ENCODE measurements at places on chromosomes 6 and 20.

DNA sequence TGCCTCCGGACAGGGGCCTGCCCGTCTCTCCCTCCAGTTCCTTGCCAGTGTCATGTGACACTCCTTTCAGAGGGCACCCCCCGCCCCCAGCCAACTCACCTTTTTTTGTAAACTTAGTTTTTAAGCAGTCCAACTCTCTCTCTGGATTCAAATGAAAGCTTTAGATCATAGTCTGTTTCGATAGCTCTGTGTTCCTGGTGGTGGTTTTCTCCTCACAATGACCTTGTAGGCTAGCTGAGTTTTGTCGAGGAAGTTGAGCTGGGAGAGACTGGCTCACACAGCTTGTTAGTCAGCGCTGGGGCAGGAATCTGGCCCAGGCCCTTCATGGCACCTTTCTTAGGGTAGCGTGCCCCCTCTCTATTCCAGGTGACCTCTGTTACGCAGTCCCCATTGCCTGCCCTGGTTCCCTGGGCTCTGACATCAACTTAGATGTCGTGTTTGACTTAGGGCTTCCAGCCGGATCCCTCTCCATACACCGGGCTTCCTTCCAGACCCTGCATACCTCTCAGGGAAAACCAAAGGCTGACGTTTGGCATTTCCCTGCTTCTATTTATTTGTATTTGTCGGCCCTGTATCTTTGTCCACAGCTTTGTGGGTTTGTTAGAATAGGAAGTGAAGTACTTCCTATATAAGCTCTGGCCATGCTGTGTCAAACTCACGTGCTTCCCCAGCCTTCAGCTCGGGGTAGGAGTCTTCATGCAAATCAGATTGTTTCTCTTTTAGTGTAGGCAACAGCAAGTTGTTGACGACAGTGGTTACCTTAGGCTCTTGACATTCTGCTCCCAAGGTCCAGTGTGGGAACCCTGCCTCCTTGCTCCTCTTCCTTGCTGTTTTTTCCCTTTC, 12.7 kb downstream of the IGF2R start:
- DNase-seq = no peak

DNA sequence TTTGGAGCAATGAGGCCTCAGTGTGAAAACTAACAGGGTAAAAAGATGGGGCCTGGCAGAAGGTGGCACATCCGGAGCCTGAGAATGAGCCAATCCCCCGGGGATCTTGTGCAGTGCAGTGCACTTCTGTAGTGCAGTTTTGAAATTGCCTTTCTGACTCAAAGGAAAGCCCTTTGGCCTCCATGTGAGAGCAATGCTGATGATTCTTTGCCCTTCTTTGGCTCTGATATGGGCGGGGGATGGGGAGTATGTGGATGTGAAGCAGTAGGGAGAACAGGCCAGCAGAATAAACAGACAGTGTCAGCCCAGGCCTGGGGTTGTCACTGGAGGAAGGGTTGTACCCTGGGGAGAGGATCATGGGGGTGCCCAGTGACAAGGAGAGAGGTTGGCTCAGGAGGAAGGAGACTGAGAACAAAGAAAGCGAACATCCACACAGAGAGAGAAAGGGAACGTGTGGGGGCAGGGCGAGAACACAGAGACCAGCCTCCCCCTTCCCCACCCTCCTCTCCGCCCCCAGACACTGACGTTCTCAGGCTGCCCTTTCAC, 351.2 kb downstream of the CDC5L start:
- DNase-seq = no peak

- no peak for DNase-seq
Observed at GRCh38 chr6:2881423-2881822, 21.7 kb downstream of the SERPINB9 start.

DNA sequence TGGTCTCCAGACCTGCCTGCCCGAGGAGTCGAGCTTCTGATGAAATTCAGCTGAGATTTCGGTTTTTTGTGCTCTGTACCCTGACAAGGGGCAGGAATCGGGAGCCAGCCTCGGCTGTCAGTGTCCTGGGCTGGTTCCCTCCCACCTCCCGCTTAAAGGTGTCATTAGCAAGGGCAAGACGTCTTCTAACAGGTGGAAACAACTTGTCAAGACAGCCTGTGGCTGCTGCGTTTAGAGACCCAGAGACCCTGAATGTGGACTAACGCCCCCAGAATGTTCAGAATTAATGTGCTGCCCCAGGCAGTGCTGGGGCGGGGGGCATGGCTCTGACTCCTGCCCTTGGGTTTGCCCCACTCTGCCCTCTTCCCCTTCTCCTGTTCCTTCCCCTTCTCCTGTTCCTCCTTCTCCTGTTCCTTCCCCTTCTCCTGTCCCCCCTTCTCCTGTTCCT, 69.7 kb downstream of the PHACTR3 start:
- no peak for DNase-seq

DNA sequence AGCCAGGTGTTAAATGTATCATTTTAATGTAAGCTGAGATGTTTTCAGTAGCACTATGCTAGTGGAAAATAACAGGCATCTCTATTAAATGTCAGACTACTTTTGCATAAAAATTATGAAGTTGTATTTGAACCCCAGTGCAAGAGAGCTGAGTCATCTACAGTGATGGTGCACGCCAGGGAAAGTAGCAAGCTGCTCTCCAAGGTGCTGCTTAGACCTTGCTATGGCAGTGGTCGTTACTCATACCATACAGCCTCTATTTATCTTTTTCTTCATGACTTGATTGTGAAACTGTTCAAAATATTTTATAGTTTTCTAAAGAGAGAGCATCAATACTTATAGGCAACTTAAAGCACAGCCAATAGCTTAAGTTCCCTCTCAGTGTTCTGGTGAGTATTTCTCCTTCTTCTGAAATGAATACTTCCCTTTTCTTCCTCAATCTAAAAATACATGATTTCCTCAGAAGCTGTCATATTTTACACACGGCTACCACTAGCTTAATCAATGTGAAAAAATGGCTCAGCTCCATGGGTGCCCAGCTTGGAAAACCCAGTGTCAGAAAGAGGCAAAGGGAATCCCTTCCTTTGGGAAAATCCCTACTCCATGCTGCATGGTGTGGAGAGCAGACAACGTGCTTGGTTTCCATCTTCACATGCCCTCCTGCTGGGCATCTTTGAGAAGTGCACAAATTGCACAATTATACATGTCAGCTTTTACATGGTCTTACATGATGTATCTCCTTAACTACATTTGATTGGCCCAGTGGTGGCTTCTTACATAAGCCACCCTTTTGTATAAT, 105.6 kb downstream of the ELOVL4 start:
- DNase-seq = no peak

DNA sequence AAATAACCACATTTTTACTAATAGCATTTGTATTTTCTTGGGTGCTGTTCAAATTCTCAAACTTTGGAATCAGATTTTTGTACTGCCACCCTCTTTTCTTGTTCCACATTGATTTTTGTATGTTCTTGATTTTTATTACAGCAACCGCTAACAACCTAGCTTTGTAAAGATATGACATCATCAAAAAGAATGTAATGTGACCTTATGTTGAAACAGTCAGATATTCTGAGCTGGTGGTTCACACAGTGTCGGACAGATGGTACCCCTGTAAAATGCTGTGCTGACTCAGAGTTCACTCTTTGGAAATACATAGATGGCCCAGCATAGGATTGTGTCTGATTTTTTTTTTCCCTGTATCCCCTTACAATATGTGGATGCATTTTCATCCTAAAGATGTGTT, 118.9 kb downstream of the QKI start:
- DNase-seq = no peak

DNA sequence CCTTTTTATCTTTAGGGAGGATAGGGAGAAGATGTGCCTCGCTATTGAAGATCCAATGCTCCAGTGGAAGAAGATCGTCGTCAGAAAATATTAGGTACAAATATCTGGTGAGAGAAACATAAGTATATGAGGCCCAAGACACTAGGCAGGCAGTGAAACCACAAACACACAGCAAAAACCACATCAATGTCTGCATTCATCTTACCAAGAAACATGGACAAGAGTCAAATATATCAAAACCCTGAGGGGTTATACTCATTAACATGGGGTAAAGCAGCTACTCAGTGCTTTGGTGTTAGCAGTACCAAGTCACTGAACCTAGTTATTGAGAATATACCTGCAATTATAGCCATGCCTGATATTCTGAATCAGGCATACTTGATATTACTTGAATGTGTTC, 101.4 kb upstream of the FAM184A start:
- no peak for DNase-seq

DNA sequence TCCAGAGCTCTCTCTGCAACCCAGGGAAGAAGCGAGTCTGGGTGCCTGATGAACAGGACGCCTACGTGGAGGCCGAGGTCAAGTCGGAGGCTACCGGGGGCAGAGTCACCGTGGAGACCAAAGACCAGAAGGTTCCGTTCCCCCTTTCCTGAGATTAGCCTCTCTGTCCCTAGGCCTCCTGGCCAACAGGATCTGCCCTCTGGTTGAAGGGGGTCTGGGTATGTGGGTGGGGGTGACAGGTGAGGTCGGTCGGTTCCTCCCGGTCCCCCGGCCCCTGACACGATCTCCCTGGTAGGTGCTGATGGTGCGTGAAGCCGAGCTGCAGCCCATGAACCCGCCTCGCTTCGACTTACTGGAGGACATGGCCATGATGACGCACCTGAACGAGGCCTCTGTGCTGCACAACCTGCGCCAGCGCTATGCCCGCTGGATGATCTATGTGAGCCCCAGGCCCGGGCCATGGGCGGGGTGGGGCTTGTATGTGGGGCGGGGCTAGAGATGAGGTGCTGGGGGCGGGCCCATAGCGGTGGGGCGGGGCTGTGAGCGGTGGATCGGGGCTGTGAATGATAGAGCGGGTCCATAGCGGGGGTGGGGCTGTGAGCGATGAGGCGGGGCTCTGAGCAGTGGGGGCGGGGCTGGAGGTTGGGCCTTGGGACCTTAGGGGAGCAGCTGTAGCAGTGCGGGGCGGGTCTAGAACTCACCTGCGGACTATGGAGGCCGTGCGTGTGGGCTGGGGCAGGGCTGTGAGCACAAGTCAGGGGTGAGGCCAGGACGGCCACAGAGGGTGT, 23.9 kb downstream of the MYH7B start:
- no peak for DNase-seq

GRCh38 chr6:29762781-29763214, 39.6 kb downstream of the HLA-F start:
- no peak for DNase-seq

DNA sequence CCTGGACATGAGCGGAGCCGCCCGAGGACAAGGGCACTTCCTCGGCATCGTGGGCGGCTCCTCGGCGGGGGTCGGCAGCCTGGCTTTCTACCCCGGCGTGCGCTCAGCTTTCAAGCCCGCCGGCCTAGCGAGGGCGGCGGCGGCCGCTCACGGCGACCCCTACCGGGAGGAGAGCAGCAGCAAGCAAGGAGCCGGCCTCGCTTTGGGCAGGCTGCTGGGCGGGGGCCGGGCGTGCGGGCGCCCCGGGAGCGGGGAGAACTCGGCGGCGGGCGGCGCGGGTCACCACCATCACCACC, 6.7 kb downstream of the PRDM13 start:
- no peak for DNase-seq

- no peak for DNase-seq
Observed at GRCh38 chr6:39791850-39792539, at the start of gene DAAM2. Gene DAAM2, plus strand, starts transcription at chr6:39792376. Its CDS starts 63,927 bp downstream, at chr6:39856303.

GRCh38 chr6:22411376-22412105, 114.7 kb upstream of the PRL start:
- DNase-seq = no peak

DNA sequence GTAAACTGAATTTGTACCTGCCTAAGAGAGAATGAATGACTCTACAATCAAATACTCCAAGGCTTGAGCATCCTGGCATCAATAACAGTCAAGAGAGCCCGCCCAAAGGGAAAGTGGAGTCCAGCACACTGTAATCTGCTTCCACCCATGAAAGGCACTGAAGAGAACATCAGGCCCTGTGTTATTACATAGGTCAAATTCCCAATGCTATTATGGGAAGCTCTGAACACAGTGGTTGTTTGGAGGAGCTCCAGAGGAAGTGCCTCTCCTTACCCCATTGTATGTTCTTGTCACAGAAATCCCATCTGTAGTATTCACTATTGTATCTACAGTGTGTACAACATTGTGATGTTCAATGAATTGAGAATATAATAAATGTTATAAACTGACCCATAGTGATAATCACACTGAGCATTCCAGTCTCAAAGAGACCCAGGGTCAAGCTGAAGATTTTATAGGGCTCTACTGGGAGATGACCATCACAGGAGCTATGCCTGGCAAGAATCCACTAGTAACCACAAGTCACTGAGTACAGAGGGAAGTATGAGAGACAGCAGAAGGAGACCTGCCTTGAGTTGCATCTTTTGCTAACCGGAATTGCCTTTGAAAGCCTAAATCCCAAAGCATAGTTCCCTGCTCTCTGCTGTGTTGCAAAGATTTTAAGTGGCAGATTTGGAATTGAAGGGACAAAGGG, 446.7 kb downstream of the GJA1 start:
- no peak for DNase-seq

- no peak for DNase-seq
Observed at GRCh38 chr6:43621078-43621835, 7.8 kb downstream of the GTPBP2 start.

- DNase-seq = no peak
Observed at GRCh38 chr6:156423829-156424228, 353.3 kb upstream of the ARID1B start.

DNA sequence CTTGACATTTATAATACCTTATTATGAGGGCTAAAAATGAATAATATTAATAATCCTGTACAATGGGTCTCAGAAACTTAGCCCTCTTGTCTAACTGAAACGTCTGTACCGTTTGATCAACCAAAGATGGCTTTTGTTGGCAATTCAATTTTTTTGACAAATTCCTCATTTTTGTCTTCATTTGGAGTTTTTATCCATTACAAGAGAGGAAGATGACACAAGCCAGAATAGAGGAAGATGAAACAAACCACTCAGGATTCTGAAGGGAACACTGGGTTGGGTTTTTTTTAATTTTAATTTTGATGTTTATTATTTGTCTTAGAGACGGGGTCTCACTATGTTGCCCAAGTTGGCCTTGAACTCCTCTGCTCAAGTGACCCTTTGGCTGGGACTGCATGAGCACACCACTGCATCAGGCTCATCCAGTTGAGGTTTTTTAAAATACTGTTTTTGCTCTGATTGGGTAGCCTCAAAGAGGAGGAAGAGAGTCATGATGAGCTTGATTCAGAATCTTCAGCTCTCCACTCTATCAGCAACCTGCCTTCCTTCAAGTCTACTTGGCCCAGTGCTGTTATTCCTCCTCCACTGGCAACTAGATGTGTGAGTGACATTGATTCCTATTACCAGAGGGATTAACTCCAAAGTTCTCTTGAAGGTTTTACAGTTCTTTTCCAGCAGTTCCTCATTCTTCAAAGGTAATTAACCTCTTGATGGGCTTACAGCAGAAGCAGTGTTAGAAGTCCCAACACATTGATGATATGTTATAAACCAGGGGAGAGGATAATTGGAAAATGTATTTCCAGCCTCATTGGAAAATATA, 71.3 kb downstream of the ATXN1 start:
- DNase-seq = no peak

DNA sequence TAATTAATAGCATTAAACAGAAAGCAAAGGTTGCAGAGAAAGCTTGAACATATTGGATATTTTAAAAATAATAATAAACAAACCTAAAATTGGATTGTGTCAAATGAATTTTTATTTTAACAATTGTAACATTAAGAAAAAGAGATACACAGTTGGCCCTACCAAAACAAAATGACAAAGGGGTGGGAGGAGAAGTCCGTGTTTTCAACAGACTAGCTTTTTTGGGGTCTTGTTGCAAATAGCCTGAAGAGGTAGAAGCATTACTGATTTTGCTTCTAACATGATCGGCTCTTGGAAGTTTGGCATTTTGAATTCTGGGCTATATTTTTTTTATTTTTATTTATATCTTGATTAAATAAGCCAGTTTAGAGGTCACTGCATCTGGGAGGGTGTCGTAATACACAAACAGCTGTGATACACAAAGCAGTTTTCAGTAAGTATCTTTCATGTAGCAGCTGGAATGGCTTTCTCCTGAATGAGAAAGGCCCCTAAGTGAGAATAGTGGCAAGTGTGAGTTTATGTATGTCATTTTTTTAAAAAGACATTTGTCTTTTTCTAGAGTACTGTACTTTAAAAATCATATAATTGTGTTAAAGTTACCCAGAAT, 85.5 kb upstream of the ZNF217 start:
- no peak for DNase-seq

Measured in SIG-M5 (cell line).